ENCODE measurements at places on chromosomes 4 and X. TPM values are rescaled to one million over a fixed set of nuclear protein-coding genes. Genes with fewer than 3 reads are reported as not detected.

The ZFYVE28 gene
- total RNA-seq, result 24.4 TPM

DNA sequence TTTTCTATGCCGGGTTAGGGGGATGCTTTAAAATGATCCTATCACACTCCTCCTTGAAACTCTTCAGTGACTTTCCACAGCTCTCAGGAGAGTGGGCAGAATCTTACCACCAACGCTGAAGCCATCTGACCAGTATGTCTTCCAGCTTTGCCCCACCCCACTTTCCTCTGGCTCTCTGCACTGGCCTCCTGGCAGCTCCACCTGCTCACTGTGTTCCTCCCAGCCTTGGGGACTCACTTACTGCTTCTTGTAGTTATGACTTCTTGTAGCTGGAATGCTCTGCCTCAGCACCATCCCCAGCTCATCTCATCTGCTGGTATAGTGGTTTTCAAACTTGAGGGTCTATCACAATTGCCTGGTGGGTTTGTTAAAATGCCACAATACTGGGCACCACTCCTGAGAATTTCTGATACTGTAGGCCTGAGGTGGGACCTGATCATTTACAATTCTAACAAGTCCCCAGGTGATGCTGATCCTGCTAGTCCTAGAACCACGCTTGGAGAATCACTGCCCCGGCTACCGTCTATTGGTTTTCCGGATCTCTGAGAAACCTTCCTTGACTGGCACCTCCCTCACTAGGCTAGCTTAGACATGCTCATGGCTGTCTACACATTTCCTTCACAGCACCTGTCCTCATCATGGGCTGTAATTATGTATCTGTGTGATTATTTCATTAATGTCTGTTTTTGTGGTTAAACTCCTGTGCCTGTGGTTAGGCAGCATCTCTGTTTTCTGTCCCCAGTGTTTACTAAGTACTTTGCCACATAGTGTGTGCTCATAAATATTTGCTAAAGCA is 152.2 kb downstream of the MGST2 start:
- H3K36me3 ChIP-seq, result no peaks in the 10 kb centered on the region
- no peak for DNase-seq
- no peak overlapping the region for H3K4me3 ChIP-seq
- no peaks in the 10 kb centered on the region for H3K27me3 ChIP-seq
- peaks cover 9% of the 10 kb centered on the region for H3K4me1 ChIP-seq
- no peak overlapping the region for H3K27ac ChIP-seq

GRCh38 chr4:5956285-5957021 is 61.8 kb downstream of the C4orf50 start:
- H3K4me3 ChIP-seq, result no peak overlapping the region
- no peaks in the 10 kb centered on the region for H3K36me3 ChIP-seq
- no peak overlapping the region for H3K27ac ChIP-seq
- H3K27me3 ChIP-seq, result no peaks in the 10 kb centered on the region

The KCNIP4 gene
- not detected for total RNA-seq
